ENCODE measurements at places on chromosomes 16 and 17. TPM values are rescaled to one million over a fixed set of nuclear protein-coding genes. Genes with fewer than 3 reads are reported as not detected.
A peak's percentile ranks its signal among the peaks of the same experiment; 100 is the strongest.

DNA sequence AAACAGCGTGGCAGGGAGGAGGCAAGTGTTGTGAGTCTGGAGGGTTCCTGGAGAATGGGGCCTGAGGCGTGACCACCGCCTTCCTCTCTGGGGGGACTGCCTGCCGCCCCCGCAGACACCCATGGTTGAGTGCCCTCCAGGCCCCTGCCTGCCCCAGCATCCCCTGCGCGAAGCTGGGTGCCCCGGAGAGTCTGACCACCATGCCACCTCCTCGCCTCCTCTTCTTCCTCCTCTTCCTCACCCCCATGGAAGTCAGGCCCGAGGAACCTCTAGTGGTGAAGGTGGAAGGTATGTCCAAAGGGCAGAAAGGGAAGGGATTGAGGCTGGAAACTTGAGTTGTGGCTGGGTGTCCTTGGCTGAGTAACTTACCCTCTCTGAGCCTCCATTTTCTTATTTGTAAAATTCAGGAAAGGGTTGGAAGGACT, at the start of gene CD19:
Gene CD19, plus strand, starts transcription at position 171 of the 425 bp plus-strand sequence. Its CDS starts 30 bp downstream, at position 201.
- no peak for DNase-seq

DNA sequence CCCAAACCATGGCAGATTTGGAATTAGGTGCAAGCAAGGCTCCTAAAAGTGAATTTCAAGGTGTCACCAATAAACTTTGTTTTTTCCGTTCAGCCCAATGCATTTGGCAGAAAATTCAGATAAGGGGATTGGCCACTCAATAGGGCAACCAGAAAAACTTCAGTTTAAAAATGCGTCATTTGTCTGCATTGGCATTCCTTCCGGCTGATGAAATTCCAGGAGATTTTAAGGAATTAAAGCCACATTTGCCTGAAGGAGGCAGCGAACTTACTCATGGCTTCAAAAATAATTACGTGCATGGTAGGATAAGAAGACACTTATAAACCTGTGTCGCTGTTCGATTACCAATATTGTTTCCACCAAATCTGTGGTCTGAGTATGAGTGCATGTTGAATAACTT, 151.9 kb downstream of the SALL1 start:
- no peak for DNase-seq

DNA sequence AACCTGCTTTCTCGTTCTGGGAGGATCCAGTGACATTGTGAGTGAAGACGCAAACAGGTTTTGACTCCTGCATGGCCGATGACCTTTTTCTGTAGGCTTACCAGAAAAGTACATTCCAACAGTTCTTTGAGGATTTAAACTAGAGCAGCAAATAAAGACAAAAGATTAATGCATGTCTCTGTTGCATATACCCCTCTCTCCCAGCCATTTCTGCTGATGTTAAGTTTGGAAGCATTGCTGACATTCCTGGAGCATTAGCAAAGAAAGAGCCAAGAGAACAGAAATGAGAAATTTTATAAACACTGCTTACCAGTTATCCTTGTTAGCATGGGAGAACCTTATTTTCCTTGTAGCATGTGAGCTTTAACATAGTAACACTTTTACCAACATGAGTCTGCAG, 49.3 kb downstream of the SIAH1 start:
- peak; percentile 91 for DNase-seq

DNA sequence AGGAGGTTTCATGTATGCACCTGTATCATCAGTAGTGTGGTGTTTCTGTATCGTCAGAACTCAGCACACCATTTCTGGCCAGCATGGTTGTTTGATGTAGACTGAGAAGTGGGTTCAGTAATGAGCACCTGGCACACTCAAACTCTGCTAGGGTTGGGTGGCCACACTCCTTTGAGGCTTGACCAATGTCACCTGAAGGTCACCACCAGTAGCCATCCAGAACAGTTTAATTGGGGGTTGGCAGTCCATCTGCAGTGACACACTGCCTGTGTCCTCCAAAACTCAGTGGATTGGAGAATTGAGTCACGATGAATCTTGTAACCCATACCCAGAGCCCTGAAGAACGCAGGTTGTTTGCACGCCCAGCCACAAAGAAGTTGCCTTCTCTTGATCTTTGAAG, 86.8 kb upstream of the HSBP1 start:
- DNase-seq, result no peak

DNA sequence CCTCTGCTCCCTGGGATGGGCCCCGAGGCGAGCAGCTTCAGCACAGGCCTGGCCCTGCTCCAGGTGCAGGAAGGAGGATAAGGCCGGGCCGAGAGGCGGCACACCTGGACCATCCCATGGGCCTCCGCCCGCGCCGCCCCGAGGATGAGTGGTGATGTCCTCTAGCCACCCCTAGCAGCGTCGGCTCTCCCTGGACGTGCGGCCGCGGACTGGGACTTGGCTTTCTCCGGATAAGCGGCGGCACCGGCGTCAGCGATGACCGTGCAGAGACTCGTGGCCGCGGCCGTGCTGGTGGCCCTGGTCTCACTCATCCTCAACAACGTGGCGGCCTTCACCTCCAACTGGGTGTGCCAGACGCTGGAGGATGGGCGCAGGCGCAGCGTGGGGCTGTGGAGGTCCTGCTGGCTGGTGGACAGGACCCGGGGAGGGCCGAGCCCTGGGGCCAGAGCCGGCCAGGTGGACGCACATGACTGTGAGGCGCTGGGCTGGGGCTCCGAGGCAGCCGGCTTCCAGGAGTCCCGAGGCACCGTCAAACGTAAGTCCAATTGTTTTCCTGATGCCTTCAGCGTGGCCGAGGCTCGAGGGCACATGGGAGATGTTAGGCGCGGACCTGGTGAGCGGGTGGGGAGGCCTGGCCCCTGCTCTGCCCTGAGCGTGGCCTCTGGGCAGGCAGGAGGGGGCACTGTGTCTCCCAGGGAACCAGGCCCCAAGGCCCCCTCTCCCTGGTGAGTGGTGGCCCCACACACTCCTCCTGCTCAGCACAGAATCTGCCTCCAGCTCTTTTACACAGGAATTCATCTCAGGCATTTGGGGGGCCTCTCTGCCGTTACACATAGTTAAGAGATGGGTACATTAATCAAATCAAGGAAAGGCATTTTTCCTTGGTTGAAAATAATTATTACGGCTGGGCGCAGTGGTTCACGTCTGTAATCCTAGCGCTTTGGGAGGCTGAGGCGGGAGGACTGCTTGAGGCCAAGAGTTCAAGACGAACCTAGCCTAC, 855 bp downstream of the TMEM204 start:
- peak; percentile 11 for DNase-seq

- no peak for DNase-seq
Measured at GRCh38 chr17:41315204-41315794, at the start of gene KRTAP17-1. Gene KRTAP17-1, minus strand, starts transcription at chr17:41315710. Its CDS starts 60 bp downstream, at chr17:41315650.

GRCh38 chr16:19356024-19356952, 61.4 kb upstream of the TMC5 start:
- DNase-seq, result no peak

- peak; percentile 99 for DNase-seq
Measured at GRCh38 chr17:80826955-80827645, 164.5 kb upstream of the CHMP6 start.

DNA sequence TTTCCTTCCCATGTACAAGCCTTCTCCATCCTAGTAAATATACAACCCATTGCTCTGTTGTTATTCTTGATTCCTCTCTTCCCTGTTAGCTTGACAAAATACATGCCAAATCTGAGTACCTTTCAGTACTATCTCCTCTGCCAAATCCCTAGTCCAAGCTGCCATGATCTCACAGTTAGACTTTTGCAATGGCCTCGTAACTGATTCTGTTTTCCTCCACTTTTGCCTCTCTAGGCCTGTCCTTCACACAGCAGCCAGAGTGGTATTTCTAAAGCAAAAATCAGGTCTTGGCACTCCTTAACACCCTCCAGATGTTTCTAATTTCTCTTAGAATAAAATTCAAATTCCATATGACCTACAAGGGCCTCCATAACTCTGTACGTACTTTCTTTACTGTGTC, 153.0 kb upstream of the RBL2 start:
- no peak for DNase-seq

DNA sequence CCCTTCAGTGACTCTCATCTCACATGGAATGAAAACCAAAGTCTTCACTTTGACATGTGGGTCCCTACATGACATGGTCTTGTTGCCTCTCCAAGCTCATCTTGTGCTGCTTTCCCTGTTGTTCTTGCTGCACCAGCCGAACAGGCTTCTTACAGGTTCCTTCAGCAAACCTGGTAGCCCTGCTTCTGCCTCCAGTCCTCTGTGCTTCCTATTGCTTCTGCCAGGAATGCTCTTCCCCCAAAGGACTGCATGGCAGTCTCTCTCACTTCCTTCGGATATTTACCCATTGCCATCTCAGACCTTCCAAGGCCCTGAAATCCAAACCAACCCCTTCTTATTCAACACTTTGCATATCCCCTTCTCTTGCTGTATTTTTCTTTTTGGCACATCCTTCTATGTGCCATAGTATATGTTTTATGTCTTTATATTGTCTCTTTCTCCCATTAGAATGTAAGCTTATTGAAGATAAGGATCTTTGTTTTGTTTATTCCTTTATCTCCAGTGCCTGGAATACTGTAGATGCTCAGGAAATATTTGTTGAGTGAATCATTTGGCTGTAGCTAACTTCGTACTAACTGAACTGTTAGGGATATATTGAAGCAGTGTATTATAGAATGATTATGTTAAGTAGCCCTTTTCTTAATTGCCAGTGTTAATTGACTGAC, 57.9 kb upstream of the SLC12A3 start:
- peak; percentile 84 for DNase-seq

- no peak for DNase-seq
Measured at GRCh38 chr16:56349711-56350161, 75.6 kb downstream of the AMFR start.

The FOXJ1 gene
- polyA plus RNA-seq, result 0.05 TPM

The CFAP119 gene
- polyA plus RNA-seq, result 8.8 TPM

The DBF4B gene
- polyA plus RNA-seq, result 10.2 TPM

The LRRC45 gene
- 10.2 TPM for polyA plus RNA-seq

The OTOP2 gene
- polyA plus RNA-seq, result not detected
